ENCODE measurements at places on chromosomes 16 and 17. TPM values are rescaled to one million over a fixed set of nuclear protein-coding genes. Genes with fewer than 3 reads are reported as not detected.

GRCh38 chr17:12619459-12620199 is 46.1 kb upstream of the MYOCD start:
- no peak for DNase-seq
- H3K36me3 ChIP-seq, result no peaks in the 10 kb centered on the region
- no peak overlapping the region for H3K4me3 ChIP-seq
- H3K27ac ChIP-seq, result no peak overlapping the region

GRCh38 chr17:48882272-48882671 is 10.3 kb upstream of the ATP5MC1 start:
- no peak overlapping the region for H3K27ac ChIP-seq
- no peaks in the 10 kb centered on the region for H3K27me3 ChIP-seq
- no peak for DNase-seq
- H3K4me3 ChIP-seq, result no peak overlapping the region

- H3K4me3 ChIP-seq, result no peak overlapping the region
- H3K4me1 ChIP-seq, result no peaks in the 10 kb centered on the region
- H3K27me3 ChIP-seq, result peaks cover 5% of the 10 kb centered on the region
- H3K36me3 ChIP-seq, result no peaks in the 10 kb centered on the region
- no peak for DNase-seq
Observed at GRCh38 chr17:72530454-72530853, 409.6 kb downstream of the SOX9 start.

Gene MYH2
- total RNA-seq, result not detected

DNA sequence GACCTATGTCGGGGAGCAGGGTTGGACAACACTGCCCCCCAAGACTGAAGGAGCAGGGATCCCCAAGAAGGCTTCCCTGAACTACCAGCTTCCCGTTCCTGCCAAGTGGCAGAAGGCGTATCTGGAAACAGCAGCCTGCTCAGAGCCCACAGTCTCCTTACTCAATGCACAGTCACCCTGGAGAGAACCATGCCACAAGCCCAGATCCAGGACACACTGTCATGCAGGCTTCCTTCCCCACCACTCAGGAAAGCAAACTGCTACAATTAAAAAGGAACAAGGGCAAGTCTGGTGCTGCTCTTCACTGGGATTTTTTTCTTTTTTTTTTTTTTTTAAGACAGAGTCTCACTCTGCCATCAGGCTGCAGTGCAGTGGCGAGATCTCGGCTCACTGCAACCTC is 8.2 kb downstream of the WDR45B start:
- H3K27me3 ChIP-seq, result no peaks in the 10 kb centered on the region
- DNase-seq, result no peak
- peaks cover 33% of the 10 kb centered on the region for H3K36me3 ChIP-seq
- peaks cover 18% of the 10 kb centered on the region for H3K4me1 ChIP-seq

- H3K36me3 ChIP-seq, result no peaks in the 10 kb centered on the region
- H3K27ac ChIP-seq, result no peak overlapping the region
- peaks cover 43% of the 10 kb centered on the region for H3K27me3 ChIP-seq
Observed at GRCh38 chr17:27793168-27793905, 7.0 kb downstream of the NOS2 start.

DNA sequence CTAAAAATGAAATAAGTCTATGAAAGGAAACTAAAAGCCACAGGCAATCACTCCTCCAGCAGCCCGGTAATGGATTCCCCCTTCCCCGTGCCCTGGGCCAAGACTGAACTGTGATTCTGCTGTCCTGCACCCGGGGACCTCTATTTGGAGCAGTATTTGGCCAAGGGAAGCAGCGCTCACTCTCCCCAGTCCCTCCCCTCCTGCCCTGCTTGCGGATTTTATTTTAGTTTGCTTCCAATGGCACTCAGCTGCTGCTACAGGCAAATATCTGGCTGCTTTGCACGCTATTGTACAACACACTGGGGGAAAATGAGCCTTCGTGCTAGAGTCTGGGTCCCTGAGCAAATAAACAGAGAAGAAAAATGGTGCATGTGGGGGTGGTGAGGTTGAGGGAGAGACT is 975.7 kb upstream of the RBFOX1 start:
- no peak overlapping the region for H3K4me3 ChIP-seq
- no peaks in the 10 kb centered on the region for H3K36me3 ChIP-seq
- H3K4me1 ChIP-seq, result no peaks in the 10 kb centered on the region
- no peak for DNase-seq
- no peaks in the 10 kb centered on the region for H3K27me3 ChIP-seq
- no peak overlapping the region for H3K27ac ChIP-seq

Gene CD79B
- total RNA-seq, result 17.0 TPM

Gene CFAP97D1
- total RNA-seq, result not detected

- no peaks in the 10 kb centered on the region for H3K27me3 ChIP-seq
- no peak overlapping the region for H3K4me3 ChIP-seq
- DNase-seq, result no peak
- H3K27ac ChIP-seq, result no peak overlapping the region
- no peaks in the 10 kb centered on the region for H3K4me1 ChIP-seq
Observed at GRCh38 chr17:17029938-17030337, 12.3 kb upstream of the MPRIP start.

Gene ADGRG1
- 4.3 TPM for total RNA-seq

- no peak overlapping the region for H3K27ac ChIP-seq
- no peak for DNase-seq
- no peaks in the 10 kb centered on the region for H3K36me3 ChIP-seq
- no peaks in the 10 kb centered on the region for H3K27me3 ChIP-seq
Observed at GRCh38 chr16:65698791-65699321, 577.0 kb upstream of the CDH11 start.

Gene OTOP2
- not detected for total RNA-seq

Gene PHF12
- total RNA-seq, result 98.6 TPM

- no peak overlapping the region for H3K27ac ChIP-seq
- H3K36me3 ChIP-seq, result no peaks in the 10 kb centered on the region
- DNase-seq, result peak; percentile 18
- no peaks in the 10 kb centered on the region for H3K27me3 ChIP-seq
Observed at GRCh38 chr17:21679256-21680146, 12.8 kb upstream of the KCNJ18 start.

GRCh38 chr16:88649195-88649923 is 1.5 kb downstream of the CYBA start:
- no peak for DNase-seq
- peaks cover 10% of the 10 kb centered on the region for H3K36me3 ChIP-seq
- H3K4me1 ChIP-seq, result peaks cover 14% of the 10 kb centered on the region
- peak overlapping the region; percentile 91 for H3K4me3 ChIP-seq

GRCh38 chr16:83830769-83831455 is 23.1 kb downstream of the HSBP1 start:
- H3K27ac ChIP-seq, result no peak overlapping the region
- DNase-seq, result no peak
- peaks cover 7% of the 10 kb centered on the region for H3K4me1 ChIP-seq

Gene ABI3
- 86.7 TPM for total RNA-seq

Gene TPSD1
- not detected for total RNA-seq

DNA sequence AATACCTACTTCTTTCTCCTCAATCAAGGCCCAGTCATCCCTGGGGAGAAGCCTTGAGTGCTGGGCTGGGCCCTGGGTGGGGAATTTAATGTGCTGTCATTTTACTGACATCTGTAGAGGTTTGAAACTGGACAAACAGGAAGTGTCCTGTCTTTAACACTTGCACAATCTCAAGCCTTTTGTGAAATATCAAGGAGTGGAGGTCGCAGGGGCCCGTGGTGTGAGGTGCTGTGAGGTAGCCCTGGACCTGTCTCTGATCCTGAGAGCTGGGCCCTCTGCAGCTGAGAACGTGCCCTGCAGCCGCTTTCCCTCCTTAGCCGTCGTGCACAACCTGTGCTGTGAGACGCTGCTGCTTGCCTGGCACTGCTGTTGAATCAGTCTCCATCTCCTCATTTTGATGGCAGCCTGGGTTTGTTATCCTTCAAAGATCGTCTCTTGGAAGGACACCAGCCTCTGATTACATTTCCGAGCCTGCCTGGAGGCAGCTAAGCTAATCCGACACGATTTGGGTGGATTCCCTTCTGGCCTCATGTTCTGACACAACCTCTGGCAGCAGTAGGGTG is 29.9 kb downstream of the SMARCE1 start:
- no peak overlapping the region for H3K4me3 ChIP-seq
- no peaks in the 10 kb centered on the region for H3K36me3 ChIP-seq
- H3K27me3 ChIP-seq, result no peaks in the 10 kb centered on the region
- DNase-seq, result no peak
- H3K4me1 ChIP-seq, result peaks cover 71% of the 10 kb centered on the region

Gene KRTAP4-6
- total RNA-seq, result not detected

DNA sequence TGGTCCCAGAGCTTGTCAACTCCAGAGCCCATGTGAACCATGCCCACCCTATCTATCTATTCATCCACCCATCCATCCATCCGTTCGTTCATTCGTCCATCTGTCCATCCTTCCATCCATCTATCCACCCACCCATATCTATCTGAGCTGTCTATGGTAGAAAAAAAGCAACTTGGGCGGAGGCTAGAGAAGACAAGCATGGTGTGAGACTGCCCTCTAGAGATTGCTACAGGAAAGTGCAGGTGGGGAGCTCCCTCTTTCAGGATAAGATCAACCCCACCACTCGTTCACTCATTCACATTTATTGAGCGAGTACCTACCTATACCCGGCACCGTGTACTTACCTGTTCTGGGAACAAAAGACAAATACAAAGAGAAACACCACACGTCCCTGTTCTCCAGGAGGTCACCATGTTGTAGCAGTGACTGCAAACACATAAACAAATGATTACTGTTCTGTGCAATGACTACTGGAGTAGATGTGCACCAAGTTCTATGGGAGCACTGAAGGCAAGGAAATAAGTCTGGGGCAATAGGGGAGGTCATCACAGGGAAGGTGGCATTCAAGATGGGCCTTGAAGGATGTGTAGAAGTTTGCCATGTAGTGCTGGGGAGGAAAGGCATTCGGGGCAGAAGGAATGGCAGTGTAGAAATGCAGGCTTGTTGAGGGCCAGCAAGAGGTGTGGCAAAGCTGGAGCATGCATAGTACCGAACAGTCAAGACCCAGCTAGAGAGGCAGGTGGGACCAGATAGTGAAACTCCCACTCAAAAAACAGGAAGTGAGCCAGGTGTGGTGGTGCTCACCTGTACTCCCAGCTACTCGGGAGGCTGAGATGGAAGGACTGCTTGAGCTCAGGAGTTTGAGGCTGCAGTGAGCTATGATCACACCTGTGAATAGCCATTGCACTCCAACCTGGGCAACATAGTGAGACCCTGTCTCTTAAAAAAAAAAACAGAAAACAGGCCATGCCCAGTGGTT is 13.4 kb upstream of the ATP5MC1 start:
- DNase-seq, result no peak
- H3K27me3 ChIP-seq, result peaks cover 2% of the 10 kb centered on the region
- no peaks in the 10 kb centered on the region for H3K36me3 ChIP-seq
- H3K27ac ChIP-seq, result no peak overlapping the region
- no peak overlapping the region for H3K4me3 ChIP-seq

GRCh38 chr16:67594956-67595355 is 32.6 kb downstream of the CTCF start:
- H3K36me3 ChIP-seq, result peaks cover 9% of the 10 kb centered on the region
- no peaks in the 10 kb centered on the region for H3K27me3 ChIP-seq
- H3K4me1 ChIP-seq, result peaks cover 24% of the 10 kb centered on the region
- no peak overlapping the region for H3K4me3 ChIP-seq

GRCh38 chr17:17626840-17627239 is 35.3 kb upstream of the PEMT start:
- no peak for DNase-seq
- H3K4me3 ChIP-seq, result no peak overlapping the region
- peaks cover 14% of the 10 kb centered on the region for H3K4me1 ChIP-seq
- no peak overlapping the region for H3K27ac ChIP-seq
- H3K27me3 ChIP-seq, result peaks cover 4% of the 10 kb centered on the region
- H3K36me3 ChIP-seq, result no peaks in the 10 kb centered on the region

Gene DCTPP1
- total RNA-seq, result 52.2 TPM

DNA sequence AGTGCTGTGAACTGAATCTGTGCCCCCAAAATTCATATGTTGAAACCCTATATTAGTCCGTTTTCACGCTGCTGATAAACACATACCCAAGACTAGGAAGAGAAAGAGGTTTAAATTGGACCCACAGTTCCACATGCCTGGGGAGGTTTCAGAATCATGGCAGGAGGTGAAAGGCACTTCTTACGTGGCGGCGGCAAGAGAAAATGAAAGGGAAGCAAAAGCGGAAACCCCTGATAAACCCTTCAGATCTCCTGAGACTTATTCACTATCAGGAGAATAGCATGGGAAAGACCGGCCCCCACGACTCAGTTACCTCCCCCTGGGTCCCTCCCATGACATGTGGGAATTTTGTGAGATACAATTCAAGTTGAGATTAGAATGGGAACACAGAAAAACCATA is 3.7 kb upstream of the SPDYE4 start:
- no peak overlapping the region for H3K4me3 ChIP-seq
- no peaks in the 10 kb centered on the region for H3K36me3 ChIP-seq
- DNase-seq, result no peak
- peaks cover 25% of the 10 kb centered on the region for H3K27me3 ChIP-seq
- no peaks in the 10 kb centered on the region for H3K4me1 ChIP-seq

DNA sequence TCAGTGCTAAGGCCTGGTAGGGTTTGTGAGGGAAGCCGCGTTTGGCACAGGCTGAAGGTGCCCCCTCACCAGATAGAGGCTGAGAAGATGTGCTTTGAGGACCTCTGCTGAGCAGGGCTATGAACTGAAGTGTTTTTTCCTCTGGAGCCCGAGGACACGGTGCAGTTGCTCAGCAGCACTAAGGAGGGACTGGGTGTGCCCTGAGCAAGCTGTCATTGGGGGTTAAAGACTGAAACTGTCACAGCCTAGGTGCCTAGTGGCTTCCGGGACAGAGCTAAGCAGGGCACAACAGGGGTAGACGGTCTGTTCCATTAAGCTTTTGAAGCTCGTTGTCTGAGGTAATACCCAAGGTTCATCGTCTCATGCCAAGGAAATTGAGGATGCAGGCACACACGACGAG is 24.8 kb upstream of the ASGR2 start:
- peaks cover 3% of the 10 kb centered on the region for H3K4me1 ChIP-seq
- H3K27ac ChIP-seq, result no peak overlapping the region
- peaks cover 11% of the 10 kb centered on the region for H3K27me3 ChIP-seq

DNA sequence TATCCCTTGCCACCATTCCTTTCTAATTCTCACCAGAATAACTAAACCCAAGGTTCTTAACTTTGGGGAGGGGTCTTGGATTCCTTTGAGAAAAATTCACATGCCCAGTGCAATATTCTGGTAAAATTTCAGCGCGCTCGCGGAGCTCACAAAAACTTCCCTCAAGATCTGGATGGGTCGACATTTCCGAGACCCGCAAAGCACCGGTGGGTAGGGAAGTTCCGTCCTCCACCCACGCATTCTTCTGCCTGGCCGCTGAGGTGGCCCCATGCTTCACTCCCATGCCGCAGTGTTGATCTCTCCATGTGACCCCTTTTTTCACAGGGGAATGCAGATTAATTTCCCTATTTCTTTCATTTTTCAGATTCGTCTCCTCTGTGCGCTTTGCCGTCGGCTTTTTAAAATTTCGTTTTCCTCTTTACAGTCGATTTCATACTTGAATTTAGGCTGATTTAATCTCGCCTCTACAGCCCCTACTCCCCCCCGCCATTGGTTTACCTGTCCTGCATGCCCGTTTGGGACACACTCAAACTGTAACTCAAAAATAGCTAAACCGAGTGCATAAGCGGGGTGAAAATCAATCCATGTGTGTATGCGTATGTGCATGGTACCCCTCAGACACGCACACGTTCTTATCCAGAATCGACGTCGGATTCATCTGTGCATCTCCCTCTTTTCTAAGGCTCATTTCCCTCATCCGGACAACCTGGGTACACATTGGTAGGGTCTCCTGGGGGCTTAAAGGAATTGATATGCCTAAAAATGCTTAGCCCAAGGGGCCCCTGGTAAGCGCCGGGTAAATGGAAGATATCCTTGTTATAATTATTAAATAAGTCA is 1.4 kb upstream of the SP6 start:
- H3K27ac ChIP-seq, result no peak overlapping the region
- H3K4me3 ChIP-seq, result peak overlapping the region; percentile 8
- H3K4me1 ChIP-seq, result peaks cover 19% of the 10 kb centered on the region
- DNase-seq, result no peak
- H3K27me3 ChIP-seq, result peaks cover 87% of the 10 kb centered on the region

Data from activated naive CD8-positive, alpha-beta T cell treated with anti-CD3 and anti-CD28 coated beads, Interleukin-2, amount 10 ng/mL, durations not matched to agents 7 days and 5 days (primary cell).